ENCODE measurements at places on chromosomes 5 and 9.

DNA sequence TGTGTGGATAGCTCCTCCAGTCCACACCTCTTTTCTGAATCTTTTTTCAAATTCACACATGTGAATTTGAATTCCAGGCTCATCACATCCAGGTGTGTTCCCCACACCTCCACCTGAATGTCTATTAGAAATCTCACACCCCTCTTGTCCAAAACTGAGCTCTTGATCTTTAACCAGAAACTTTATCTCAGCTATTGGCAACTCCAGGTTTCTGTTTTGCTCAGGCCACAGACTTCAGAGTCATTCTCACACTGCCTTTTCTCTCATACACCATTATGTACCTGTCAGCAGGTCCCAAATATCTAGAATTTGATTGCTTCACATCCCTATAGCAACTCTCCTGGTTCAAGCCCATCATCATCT lies 11.6 kb downstream of the NIPSNAP3B start:
- DNase-seq: no peak

- DNase-seq: no peak
Observed at GRCh38 chr9:88905506-88905905, 85.8 kb upstream of the S1PR3 start.

DNA sequence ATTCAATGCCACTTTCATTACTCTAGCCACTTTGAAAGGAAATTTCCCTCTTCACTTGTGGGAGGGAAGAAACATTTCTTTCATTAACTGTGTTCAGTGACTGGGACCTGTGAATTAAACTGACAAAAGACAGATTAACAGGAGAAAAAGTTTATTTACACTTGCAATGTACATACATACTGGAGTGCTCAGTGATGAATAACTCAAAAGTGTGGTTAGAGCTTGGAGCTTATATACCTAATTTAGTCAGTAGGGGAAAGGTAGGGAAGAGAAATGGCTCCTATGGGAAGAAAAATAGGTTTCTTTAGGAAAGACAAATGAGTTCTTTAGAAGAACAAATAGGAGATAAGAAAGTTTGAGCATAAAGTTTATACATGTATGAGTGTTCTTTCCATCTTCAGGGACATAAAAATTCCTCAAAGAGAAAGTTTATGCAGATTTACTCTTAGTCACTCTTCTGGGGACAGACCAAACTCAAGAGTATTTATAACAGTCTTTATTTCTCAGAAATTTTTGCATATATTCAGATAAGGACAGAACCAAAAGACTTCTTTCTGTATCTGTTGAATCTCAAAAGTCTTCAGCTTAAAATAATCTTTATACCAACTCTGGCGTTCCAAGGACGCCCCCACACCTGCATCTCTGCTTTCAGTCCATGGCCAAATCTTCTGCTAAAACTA lies 120.0 kb upstream of the RAI14 start:
- no peak for DNase-seq

DNA sequence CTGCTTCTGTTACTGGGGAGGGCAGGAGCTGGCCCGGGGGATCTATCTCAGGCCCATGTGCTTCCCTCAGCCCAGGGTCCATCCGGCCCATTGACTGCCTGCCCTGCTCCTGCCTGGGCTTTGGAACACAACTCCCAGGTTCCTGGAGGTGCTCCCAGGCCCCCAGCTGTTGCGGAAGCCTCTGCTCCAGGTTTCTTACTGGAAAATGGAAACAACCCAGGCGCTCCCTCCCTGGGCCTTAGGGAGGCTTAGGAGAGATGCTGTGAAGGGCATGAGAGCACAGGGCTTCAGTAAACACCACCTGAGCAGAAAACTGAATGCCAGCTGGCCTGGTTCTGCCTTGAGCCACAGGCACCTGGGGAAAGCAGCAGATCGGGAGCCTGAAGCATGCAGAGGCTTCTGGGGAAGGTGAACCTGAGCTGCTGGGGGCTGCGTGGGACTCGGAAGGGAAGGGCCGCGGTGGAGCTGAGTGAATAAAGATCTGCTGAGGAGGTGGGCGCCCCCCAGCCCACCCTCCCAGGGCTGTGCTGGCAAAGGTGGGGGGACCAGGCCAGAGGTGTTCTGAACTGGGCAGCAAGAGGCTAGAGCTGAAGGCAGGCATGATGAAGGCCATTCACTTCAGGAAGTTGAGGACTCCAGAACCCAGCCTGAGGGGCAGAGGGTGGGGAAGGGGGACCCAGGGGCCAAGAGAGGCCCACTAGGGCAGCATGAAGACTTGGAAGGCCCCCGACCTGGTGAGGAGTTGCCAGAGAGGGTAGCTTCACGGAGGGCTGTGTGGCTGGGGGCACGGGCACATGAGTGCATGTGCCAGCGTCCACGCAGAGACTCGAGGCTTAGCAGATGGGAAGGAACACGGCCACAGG lies 64.8 kb downstream of the SHB start:
- DNase-seq: no peak

DNA sequence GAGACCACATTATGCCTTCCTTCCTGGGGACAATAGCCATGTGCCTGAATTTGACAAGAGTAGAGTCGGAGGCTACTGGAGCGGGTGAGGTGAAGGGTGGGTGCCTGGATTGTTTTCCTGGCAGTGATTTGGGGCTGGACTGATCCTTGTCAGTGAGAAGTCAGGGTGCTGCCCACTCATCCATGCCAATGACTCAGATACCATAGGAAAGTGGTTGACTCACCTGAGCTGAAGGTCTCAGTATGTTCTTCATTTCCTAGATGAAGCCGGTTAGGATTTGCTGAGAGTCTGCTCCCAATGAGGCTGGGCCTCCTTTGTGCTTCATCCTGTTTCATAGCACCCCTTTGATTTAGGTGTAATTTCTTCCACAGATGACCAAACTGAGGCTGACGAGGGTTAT lies 366.0 kb downstream of the KDM4C start:
- DNase-seq: no peak

DNA sequence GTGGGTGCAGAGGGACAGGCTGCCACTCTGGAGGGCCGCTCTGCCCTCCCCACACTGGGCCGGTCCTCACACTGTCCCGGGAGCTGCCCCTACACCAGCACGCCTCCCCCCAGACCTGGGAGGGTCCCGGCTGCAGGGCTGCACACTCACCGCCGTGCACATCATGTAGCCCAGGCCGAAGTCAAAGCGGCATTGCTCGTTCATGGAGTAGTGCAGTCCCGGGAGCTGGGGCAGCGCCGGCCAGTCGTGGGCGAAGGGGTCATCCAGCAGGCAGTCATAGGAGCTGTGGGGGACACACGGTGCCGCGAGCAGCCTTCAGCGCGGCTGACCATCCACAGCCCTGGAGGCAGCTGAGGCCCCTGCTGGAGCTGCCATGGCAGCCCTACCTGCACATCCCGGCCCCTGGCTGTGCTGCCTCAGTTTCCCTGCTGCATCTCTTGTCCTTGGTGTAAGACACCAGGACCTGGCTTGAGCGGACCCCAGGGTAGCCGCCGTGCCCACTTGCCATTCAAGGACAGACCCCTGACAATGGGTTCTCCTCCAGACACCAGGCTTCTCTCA lies 93.2 kb downstream of the ZNF354C start:
- no peak for DNase-seq

- no peak for DNase-seq
Observed at GRCh38 chr5:119072496-119072895, 1.6 kb downstream of the DMXL1 start.

DNA sequence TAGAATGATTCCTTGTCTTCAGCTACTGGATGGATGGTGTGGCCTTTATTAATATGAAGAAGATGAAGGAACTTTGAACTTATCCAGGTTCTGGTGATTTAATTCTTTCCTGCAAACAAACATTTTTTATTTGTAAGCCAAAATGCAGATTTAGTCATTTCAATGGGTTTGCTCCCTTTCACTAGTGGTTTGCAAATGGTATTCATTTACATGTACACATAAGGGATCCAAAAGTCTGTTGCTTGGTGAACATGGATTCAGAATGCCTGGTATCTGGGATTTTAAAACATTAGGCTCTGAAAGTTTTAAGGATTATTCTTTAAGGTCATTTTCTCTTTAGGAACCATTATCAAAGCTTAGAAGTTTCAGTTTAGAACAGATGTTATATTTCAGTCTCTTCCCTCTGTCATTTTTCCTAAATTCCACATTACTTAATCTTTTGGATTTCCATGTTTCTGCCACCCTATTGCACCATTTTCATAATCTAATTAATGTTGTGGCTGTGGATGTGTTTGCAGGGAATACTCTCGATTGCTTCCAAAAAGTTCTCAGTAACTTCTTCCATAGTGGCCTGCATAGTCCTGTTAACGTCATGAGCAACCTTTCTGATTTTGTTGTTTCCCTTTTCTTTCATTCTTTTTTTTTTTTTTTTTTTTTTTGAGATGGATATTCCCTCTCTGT lies 10.1 kb downstream of the TTC1 start:
- DNase-seq: no peak

DNA sequence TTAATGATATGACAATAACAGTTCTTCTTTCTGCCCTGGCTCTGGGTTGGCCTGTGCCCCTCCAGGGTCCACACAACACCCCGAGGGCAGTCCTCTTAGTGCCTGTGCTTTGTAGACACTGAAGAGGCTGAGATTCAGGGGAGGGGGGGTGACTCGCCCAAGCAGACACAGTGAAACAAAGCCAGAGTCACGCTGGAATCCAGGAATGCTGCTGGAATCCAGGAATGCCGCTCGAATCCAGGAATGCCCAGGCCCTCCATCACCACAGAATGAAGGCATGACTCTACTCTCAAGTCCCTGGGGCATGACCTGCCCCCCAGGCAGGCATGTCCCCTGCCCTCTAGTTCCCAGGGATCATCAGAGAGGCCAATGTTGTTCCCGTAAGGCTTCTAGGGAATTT lies 73.1 kb downstream of the LRSAM1 start:
- no peak for DNase-seq

- no peak for DNase-seq
Observed at GRCh38 chr5:148147415-148147814, 20.9 kb upstream of the SPINK14 start.

GRCh38 chr9:135951889-135952663 lies 9.1 kb downstream of the UBAC1 start:
- DNase-seq: no peak

- no peak for DNase-seq
Observed at GRCh38 chr5:4019009-4019769, 423.6 kb downstream of the IRX1 start.

- DNase-seq: no peak
Observed at GRCh38 chr5:113062869-113063508, 86.4 kb downstream of the DCP2 start.
